ENCODE measurements at places on chromosomes 2 and 18.

- no peak for DNase-seq
Measured at GRCh38 chr18:57230861-57231585, 84.1 kb downstream of the BOD1L2 start.

DNA sequence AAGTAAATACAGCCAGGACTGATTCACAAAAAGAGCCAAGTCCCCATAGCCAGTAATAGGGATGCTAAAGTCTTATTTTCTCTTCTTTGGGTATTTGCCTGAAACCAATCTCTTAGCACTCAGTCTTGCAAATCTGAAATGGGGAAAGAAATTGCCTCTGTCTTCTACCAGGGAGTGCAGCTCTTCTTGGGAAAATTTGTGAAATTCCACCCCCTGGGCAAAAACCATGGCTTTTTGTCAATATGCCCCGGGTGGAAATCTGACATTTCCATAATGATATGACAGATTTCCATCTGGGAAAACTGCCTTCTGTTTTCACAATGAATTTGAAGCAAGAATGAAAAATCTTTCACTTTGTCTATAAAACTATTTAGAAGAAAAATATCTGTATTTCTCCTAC, 628.1 kb downstream of the BCL11A start:
- DNase-seq, result no peak

GRCh38 chr2:20585710-20586594, 64.9 kb downstream of the HS1BP3 start:
- DNase-seq, result no peak

GRCh38 chr2:170501421-170502043, 213.6 kb upstream of the SP5 start:
- DNase-seq, result no peak

GRCh38 chr2:59868981-59869380, 684.5 kb downstream of the BCL11A start:
- no peak for DNase-seq

GRCh38 chr18:58669731-58670378, 1.4 kb upstream of the MALT1 start:
- no peak for DNase-seq
